EH (cell line): ENCODE measurements at places on chromosomes 3 and 15.

- DNase-seq = peak; percentile 75
Observed at GRCh38 chr3:54827776-54828175, 100.1 kb downstream of the LRTM1 start.

DNA sequence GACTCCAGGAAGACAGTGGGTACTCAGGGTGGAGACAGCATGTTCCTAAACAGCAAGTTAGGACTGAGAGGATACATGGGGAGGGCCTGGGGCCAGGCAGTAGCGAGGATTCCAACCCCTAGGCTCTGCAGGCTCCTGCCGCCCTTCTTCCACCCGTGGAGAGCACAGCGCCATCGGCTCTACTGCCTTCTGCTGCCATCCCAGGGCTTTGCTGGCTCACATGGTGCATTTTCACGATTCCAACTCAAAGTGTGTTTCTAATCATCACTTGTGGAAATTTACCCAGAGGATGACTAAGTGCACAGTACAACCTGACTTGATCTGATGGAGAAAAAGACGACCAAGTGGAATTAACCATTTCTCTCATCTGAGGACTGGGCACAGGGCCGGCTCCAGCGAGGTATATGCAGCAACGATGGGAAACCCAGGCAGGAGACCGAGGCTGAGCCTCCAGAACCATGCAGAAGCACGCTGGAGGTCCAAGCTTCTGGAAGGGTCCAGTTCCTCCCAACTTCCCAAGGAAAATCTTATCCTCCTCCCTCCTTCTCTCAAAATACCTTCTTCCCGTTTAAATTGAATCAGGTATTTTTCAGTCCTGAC, 104.6 kb downstream of the LRIG1 start:
- no peak for DNase-seq

- DNase-seq = no peak
Observed at GRCh38 chr3:70096376-70097066, 97.0 kb downstream of the SAMMSON start.

DNA sequence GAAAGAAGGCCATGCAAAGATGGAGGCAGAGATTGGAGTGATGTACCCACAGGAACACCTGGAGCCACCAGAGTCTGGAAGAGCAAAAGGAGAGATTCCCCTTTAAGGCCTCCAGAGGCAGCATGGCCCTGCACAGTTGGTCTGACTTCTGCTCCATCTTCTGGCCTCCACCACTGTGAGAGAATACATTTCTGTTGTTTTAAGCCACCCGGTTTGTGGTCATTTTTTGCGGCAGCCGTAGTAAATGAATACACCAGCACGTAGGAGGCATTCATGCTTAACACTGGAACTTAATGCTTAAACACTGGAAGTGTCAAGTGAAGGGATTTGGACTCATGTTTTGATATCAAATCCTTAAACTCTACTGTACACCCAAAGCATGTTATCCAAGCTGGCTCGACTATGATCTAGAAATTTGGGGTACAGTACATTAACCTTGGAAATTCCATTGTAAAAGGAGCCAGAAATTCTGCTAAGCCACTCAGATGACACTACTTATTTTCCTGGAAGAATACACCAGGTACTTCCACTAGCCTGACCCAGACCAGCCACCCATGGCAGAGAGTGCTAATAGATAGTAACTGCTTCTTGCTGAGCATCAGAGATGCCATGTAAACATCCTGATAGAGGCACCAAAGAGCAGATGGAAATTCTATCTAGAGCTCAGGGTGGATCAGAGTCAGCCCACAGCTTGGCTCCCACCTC, 190.9 kb downstream of the ADAMTS9 start:
- DNase-seq = no peak

GRCh38 chr3:14808025-14808424, 10.7 kb upstream of the FGD5 start:
- no peak for DNase-seq

DNA sequence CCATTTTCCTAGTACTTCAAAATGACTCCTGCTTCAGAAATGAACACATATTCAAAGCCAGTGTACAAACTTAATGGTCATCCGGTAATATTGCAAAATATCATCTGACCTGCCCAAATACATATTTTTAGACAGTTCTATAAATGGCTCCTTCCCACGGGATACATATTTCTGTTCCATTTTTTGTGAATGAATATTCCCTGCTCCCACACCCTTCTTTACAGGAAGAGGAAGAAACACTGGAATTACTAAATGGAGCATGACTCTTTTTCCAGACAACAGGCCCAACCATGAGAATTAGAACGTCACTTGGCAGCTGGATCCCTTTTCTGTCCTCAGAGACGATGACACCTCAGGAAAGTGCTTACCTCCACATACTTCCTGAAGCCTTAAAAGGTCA, 38.0 kb upstream of the CBLB start:
- DNase-seq = peak; percentile 66

GRCh38 chr15:78457101-78457500, 19.1 kb downstream of the IREB2 start:
- peak; percentile 87 for DNase-seq

- DNase-seq = no peak
Observed at GRCh38 chr3:47491186-47491585, 15.4 kb upstream of the SCAP start.

- no peak for DNase-seq
Observed at GRCh38 chr3:184760337-184761074, 48.6 kb upstream of the MAGEF1 start.

DNA sequence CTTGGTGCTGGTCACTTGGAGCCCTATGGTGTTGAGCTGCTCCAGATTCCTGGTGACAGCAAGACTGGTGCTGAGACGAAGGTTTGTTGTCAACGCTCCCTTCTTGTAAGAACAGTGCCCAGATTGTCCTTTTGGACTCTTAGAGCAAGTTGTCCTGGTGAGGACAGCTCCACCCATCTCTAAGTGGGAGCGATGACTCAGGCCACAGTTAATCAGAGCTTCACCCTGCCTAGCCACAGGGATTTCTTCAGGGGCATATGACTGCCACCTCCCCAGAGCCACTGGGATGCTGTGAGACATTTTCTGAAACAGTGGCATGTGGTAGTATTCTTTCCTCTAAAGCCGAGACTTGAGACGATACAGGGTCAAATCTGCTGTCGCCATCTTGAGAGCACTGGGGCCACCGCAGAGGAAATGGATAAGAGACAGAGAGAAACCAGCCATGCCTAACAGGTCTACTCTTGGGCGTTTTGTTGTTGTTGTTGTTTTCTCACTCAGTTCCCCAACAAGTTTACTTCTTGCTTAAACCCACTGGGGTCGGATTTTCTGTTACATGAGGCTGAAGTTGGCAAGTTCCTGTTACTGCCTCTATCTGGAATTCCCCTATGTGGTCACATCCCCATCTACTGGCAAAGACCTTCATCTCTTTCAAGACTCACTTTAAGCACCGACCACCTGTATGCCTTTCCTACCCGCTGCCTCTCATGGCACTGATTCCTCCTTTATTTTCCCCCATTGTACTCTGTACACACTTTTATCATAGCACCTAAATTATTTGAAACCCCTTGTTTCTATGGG, 16.0 kb upstream of the PCOLCE2 start:
- DNase-seq = peak; percentile 56

- peak; percentile 20 for DNase-seq
Observed at GRCh38 chr15:50146632-50147031, 27.6 kb upstream of the ATP8B4 start.

DNA sequence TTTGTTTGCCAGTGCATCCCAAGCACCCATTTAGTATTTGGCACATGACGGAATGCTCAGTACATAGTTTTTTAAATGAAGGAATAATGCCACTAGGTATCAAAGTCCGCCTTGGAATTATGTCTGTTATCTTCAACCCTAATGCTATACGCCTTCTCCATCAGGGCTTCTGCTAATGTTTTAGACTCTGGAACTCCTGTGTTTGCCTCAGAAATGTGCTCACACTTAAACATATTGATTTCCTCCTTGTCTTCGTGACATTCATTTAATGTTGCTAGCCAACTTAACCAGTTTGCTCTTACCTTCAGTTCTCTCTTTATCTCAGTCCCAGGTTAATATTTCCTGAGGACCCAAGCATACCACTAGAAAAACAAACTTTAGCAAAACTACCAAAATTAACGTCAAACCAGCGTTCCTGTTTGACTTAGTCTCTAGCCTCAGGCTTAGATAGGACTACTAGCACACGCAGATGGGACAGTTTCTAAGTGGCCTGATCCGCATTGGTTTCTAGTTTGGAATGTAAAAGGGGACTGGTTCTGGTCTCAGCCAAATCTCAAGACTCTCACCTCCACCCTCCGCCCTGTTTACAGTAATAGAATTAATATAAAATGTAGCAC, 81.4 kb downstream of the IL1RAP start:
- no peak for DNase-seq

- no peak for DNase-seq
Observed at GRCh38 chr3:95177096-95177495, 1114.2 kb downstream of the NSUN3 start.

DNA sequence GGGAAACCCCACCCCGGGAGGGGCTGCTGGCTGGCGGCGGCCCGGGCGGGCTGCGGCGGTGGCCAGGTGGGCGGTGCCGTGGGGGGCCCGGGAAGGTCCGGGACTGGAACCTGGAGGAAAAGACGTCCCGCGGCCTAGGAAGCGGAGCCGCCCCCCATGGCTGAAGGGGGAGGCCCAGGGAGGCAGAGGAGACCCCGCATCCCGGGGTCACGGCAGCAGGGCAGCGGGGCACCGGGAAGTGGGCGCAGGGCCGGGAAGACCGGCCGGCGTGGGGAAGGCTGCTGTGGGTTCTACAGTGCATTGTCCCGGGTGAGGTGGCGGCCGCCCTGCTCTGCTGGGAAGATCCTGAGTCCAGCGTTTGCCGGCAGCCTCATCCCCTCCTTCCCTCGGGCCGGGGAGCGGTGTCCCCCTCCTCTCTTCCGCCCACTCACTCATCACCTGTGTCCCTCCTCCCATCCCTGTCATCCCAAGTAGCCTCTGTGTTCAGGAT, 525 bp upstream of the FSTL1 start:
- no peak for DNase-seq

DNA sequence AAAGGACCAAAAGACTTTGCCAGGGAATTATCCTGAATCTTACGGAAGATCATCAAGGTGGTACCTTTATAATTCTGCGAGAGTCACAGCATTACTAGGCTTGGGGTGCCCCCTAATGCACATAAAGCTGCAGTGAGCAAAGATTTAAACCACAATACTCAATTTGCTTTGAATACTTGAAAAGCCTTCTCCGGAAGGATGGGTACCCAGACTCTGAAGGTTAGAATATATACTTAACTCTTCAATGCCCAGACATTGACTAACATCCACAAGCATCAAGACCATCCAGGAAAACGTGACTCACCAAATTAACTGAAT, 117.8 kb upstream of the KCNH8 start:
- DNase-seq = no peak

DNA sequence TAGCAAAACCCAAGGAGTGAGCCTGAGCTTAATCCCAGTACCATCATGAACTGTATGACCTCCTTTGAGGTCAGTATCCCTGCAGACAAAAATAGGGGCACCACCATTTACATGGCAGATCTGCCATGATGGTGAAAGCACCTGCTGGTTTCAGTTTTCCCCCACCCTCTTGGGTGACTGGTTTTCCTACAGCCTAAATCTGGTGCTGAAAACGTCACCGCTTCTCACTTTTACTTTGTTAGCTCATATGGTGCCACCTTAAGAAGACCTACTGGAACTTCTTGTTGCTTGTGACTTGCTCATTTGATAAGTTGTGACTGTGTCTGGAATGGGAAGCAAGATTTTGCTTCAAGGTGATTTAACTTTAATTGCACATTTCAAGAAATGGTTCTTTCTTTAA, 5.1 kb downstream of the PPP1R2 start:
- DNase-seq = no peak

DNA sequence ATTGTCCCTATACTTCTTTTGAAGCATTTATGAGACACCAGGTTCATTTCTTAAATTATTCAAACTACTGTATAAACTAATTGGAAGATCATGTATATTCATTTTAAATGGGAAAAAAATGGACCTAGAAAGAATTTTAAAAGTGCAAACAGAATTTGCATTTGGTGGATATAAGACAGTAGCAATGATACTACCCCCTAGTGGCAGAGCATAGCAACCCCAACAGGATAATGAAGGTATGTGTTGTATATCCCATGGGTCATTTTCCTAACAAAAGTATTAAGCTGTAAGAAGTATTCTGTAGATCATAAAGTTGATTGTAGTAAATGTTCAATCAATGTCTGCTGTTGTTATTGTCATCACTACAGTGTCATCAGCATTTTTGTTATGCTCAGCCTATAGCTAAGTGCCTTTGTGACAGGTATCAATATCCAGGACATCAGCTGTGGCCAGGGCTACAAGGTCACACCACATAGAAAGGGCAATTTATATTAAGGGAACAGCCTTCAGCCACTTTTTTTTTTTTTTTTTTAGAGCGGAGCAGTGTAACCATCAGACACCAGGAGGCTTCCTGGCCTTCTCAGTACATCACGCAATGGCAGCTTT, 175.8 kb downstream of the FOXB1 start:
- peak; percentile 54 for DNase-seq

DNA sequence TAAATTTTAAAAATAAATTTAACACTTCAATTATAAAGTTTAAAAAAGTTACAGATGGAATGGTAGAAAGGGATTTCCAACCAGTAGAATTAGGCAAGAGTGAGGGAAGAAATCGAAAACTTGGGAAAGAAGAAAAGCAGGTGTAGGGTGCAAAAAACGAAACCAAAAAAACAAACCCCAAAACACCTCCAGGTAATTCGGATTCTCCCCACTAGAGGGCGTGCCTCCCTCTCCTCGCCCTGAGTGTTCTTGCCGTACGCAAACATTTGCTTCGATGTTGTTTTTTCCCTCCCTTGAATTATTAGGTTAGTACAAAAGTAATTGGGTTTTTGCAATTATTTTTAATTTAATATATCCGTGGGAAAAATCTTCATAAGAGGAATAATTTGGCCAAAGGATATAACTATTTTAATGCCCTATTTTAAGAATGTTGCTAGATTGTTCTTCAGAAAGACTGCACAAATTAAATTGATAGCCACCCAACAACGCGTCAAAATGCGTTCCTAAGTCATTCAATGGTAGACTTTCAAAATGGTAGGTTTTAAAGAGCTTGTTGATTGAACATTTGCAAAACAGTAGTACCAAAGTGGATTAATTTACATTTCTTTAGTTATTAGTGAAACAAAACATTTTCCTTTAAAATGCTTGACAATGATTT, 63.7 kb downstream of the SLC30A4 start:
- peak; percentile 54 for DNase-seq

- no peak for DNase-seq
Observed at GRCh38 chr3:107857854-107858253, 233.0 kb downstream of the CD47 start.

DNA sequence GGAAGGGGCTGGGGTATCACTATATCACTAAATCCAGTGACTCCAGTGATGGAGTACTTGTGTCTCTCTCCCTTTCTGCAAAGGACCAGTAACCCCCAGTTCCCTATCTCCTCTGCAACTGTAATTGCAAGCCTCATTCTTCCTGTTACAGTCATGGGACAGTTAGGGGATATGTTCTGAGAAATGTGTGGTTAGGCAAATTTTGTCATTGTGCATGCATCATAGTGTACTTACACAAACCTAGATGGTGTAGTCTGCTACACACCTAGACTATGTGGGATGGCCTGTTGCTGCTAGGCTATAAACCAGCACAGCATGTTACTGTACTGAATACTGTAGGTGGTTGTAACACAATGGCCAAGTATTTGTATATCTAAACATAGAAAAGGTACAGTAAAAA, 2.2 kb downstream of the VPS8 start:
- DNase-seq = peak; percentile 19

- no peak for DNase-seq
Observed at GRCh38 chr3:183264268-183264667, 11.2 kb downstream of the B3GNT5 start.

GRCh38 chr3:106338582-106339214, 469.9 kb upstream of the CBLB start:
- no peak for DNase-seq

- DNase-seq = peak; percentile 92
Observed at GRCh38 chr3:63911873-63912767, at the start of gene SCAANT1. TSS of gene SCAANT1 (minus strand) at chr3:63912383.

- no peak for DNase-seq
Observed at GRCh38 chr3:11546657-11547302, 96.9 kb downstream of the VGLL4 start.
